Fibroblast of the aortic adventitia (primary cell): ENCODE measurements at places on chromosomes 7 and 10. TPM values are rescaled to one million over a fixed set of nuclear protein-coding genes. Genes with fewer than 3 reads are reported as not detected.

DNA sequence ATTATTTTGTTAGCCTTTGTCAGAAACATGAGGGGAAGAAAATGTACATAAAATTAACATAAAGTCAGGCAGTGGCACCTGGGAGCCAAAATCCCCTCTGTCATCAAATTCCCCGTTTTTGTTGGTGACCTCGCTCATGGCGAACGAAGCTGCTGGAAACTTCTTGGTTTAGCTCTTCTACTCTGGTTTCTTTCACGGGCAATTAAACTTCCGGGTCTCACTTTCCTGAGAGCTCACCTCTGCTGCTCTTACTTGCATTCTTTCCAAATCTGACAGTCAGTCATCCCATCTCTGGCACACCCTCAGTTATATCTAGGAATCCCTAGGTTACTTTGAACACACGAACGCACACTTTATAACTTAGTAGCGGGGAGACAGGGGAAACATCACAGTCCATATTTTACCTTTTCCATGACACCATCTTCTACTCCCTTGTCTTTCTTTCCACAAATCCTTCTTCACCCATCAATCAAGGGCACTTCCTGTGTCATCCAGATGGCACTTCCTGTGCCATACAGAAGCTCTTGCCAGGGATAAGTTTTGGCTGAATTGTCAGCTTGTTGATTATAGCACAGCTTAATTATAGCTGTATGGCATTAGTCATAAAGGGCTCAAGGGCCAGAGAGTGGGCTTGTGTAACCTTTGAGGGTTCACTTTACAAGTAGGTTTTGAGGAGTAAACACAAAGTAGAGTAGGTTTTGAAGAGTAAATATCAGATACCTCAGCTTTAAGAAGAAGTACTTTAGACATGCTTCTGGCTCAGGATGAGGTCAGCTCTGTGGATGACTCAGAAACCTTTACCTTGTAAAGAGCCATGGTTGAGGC is 105.1 kb downstream of the GATA3 start:
- no peak for DNase-seq

DNA sequence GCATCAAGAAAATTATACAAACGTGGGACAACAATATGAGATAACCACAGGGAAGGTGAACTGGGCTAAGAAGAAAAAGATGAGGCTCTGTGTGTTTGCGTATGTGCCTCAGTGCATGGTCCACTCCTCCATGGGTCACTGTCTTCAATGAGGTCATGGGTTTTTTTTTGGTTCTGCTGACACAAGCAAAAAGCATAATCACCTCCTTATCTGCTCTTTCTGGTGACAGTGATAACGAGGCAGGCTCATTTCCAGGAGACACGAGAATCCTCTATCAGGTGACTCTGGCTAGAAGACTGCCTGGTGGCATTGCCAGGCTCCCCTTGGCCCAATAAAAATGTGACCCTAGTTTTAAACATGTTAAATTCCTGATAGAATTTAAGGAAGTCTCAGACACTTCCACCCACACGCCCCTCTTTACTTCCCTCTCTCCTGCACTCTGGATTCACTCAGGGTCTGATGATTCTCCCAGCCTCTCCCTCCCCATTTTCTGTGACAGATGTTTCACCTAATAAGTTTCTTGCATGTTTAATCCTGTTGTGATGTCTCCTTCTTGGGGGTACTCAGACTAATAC is 35.3 kb upstream of the CDCA7L start:
- DNase-seq = no peak

GRCh38 chr10:3034616-3035015 is 32.7 kb upstream of the PFKP start:
- DNase-seq = no peak

DNA sequence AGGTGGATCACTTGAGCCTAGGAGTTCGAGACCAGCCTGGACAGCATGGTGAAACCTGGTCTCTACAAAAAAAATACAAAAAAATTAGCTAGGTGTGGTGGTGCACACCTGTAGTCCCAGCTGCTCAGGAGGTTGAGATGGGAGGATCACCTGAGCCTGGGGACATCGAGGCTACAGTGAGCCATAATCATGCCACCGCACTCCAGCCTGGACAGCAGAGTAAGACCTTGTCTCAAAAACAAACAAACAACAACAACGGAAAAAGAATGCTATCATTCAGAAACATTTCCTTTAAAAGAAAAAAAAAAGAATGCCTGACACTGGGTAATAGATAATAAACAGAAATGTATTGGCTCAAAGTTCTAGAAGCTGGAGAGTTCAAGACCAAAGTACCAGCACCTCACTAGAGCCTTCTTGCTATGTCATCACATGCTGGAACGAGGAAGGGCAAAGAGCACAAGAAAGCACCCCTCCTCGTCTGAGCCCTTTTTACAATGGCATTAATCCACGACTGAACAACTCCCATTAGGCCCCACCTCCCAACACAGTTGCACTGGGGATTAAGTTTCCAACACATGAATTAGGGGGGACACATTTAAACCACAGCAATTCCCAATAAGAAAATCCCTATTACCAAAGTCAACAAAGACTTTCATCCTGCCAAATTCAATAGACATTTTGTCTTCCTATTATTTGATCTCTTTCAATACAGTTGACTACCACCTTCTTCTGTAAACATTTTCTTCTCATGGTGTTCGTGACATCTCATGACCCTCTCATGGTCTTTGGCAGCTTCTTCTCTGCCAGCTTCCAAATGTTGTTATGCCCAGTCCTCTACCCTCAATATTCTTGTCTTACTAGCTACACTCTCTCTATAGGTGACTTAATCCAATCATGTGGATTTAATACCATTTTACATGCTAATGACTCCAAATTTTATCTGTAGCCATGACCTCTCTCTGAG is 20.0 kb downstream of the AKR1D1 start:
- no peak for DNase-seq

DNA sequence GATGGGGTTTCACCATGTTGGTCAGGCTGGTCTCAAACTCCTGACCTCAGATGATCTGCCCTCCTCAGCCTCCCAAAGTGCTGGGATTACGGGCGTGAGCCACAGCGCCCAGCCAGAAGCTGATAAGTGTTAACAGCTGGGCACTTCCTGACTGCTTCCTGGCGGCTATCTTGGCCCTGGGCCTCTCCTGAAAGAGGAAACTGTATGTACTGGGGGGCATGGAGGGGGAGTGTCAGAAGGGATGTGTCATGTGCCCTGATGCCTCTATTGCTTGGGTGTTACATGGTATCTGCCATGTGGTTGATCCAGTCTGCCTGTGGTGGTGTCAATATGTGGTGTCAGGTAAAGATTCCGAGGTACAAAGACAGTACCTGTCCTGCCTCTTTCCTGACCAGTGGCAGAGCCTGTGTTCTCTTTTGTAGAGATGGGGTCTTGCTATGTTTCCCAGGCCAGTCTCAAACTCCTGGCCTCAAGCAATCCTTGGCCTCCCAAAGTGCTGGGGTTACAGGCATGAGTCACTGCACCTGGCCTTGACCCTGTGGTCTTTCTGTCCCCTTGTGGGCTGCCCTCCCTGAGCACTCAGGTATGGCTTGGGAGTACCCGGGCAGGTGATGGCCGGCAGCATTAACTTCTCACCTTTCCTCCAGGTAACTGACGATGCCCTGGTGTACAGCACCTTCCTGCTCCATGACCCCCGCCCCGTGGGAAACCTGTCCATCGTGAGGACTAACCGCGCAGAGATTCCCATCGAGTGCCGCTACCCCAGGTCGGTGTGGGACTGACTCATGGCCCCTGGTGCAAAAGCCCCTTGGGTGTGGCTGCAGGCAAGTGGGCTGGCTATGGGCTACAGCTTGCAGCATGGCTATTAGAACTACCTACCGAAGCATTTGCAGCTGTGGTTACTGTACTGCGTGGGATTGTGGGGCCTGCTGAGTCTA is 4.4 kb downstream of the ZP3 start:
- DNase-seq = peak; percentile 36

- no peak for DNase-seq
Observed at GRCh38 chr7:29099896-29100847, 46.2 kb downstream of the CPVL start.

GRCh38 chr7:41892356-41893100 is 189.6 kb upstream of the INHBA start:
- no peak for DNase-seq

GRCh38 chr10:100370714-100371481 is 23.9 kb downstream of the SCD start:
- DNase-seq = peak; percentile 92

DNA sequence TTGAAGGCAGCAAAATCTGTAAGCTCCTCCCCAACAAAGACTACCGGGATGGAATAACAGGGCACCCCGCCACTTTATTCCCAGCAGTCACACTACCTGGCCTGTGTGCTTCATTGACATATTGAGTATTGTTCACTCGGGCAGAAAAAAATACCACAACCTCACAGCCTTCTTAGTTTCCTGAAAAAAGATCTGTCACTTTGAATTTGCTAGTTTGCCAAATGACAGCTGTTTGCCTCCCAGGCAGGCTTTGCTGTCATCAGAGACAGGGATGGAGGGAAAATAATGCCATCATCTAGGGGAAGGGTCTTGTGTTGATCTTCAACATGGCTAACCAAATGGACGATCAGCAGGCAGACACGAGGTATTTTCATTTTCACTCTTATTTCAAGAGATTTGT is 26.9 kb downstream of the BMPER start:
- no peak for DNase-seq

GRCh38 chr10:530717-531116 is 158.8 kb downstream of the DIP2C start:
- DNase-seq = no peak

DNA sequence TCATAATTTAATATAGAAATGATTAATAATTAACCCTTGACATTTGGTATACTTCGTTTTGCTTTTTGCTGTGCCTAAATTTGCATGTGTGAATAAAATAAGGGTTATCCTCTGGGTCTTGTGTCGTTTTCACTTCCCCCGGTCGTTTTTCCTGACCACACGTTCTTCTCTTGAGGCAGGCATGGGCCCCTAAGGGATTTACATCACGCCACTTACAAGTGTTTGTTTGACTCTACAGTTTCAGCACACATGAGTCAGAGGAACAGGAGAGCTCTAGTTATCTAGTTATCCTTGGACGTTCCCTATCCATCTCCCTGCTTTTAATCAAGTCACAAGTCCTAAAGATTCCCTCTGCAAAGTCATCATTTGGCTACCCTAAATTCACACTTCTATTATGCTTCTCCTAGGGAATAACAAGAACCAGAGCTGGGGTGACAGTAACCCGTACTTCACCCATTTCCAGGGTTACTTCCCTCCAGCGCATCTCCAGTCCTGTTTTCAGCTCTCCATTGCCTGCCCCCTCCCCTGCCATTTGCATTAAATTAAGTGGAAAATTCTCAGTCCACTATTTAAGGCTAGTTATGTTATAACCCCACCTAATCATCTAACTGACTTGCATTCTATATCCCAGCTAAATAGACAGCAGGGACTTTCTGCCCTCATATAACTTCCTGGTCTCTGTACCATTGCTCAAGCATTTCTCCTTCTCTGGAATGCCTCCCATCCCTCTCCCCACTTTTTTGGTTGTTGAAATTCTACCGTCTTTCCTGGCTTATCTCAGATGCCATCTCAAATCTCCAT is 206.9 kb downstream of the PTEN start:
- no peak for DNase-seq

DNA sequence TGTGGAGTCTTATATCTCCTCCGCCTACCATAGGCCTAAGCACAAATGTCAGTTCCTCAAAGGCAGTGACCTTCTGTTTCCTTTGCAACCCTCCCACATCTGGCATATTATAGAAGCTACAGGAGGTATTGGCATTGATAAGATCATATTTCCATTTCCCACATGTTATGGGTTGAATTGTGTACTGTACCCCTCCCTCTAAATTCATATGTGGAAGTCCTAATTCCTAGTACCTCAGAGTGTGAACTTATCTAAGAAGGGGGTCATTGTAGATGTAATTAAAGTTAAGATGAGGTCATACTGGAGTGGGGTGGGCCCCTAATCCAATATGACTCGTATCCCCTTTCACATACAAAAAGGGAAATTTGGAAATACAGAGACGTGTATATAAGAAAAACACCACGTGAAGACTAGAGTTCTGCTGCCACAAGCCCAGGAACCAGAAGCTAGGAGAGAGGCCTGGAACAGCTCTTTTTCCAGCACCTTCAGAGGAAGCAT is 6.1 kb upstream of the LAMB4 start:
- DNase-seq = no peak

GRCh38 chr10:60823324-60823723 is 45.0 kb downstream of the CDK1 start:
- no peak for DNase-seq

GRCh38 chr10:118321724-118322575 is 20.2 kb downstream of the FAM204A start:
- DNase-seq = no peak

DNA sequence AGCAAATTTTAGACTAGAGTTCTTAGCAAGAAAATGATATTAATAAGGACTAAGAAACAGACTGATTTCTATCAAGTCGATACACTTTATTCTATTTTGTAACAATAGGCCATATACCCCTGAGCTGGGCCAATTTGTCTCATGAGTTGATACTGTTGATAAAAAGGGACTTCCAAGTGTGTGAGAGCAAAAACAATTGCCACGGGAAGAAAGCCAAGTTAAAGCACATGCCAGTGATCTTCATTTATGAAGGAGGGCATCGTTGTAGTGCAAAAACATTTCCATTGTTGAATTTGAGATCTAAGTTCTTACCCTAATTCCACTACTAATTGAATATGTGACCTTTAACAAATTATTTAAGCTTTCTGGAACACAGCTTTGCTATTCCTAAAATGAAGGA is 119.9 kb downstream of the CNOT4 start:
- peak; percentile 11 for DNase-seq

DNA sequence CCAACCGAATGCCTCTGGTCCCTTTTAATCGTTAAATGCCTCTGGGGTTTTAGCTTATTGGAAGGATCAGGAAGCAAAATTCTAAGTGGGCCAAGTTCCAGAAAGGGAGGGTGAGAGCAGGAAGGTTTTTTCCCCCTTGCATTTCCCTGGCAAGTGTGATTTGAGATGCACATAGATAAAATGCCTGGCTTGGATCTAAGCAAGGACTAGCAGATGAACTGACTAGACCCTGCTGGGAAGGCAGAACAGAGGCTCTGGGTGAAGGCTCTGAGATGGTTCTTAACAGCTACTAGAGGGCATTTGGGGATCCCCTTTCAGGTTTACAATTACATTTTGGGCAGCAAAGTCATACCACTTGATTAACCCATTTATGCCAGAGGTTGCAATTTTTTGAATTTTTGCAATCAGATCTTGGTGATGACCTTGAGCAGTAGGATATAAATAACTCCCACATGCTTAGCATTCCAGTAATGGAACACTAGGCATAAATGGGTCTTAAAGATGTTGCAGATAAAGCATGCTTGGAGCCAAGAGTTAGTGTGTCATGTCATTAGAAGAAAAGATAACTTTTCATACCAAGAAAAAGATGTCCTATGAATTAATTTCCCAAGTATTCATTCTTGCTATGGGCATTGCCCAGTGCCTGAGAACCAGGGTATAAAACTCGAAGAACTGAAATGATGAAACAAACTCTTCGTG is 205.9 kb downstream of the SEC23IP start:
- DNase-seq = no peak

GRCh38 chr7:37694208-37695094 is 10.9 kb downstream of the GPR141 start:
- no peak for DNase-seq

- no peak for DNase-seq
Observed at GRCh38 chr7:72538147-72538546, 126.0 kb upstream of the CALN1 start.

The ABCB4 gene
- 0.81 TPM in 1 of 2 replicates, not detected in the other for total RNA-seq

The NACAD gene
- total RNA-seq = 3.6 and 5.5 TPM in 2 replicates

The CALML5 gene
- total RNA-seq = not detected in 2 replicates

The ANKRD61 gene
- total RNA-seq = not detected in 2 replicates

The TMEM270 gene
- not detected in 2 replicates for total RNA-seq

The PRSS37 gene
- total RNA-seq = not detected in 2 replicates

The SPDYE9 gene
- total RNA-seq = 0.08 TPM in 1 of 2 replicates, not detected in the other

The PIK3CG gene
- total RNA-seq = 0.08 TPM in 1 of 2 replicates, not detected in the other
